ENCODE measurements at places on chromosomes 16 and 17.

DNA sequence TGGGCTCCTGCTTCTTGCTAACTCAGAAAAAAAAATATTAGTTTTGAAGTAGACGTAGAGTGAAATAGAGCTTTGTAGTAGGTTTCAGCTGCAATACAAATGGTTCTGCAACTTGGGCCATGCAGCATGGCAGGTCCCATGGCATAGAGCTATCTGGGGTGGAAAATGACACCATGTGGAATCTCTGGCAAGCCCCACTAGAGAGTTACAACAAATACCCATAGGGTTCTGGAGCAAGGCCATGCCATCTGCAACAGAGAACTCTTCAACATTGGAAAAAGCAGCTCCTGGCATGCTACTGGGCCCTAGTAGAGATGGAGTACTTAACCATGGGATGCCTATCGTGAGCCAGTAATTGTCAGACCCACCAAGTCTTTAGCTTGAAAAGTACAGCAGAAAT is 25.3 kb upstream of the RBBP6 start:
- no peak overlapping the region for H3K27ac ChIP-seq
- H3K36me3 ChIP-seq = no peaks in the 10 kb centered on the region
- no peak for DNase-seq
- H3K4me3 ChIP-seq = no peak overlapping the region

DNA sequence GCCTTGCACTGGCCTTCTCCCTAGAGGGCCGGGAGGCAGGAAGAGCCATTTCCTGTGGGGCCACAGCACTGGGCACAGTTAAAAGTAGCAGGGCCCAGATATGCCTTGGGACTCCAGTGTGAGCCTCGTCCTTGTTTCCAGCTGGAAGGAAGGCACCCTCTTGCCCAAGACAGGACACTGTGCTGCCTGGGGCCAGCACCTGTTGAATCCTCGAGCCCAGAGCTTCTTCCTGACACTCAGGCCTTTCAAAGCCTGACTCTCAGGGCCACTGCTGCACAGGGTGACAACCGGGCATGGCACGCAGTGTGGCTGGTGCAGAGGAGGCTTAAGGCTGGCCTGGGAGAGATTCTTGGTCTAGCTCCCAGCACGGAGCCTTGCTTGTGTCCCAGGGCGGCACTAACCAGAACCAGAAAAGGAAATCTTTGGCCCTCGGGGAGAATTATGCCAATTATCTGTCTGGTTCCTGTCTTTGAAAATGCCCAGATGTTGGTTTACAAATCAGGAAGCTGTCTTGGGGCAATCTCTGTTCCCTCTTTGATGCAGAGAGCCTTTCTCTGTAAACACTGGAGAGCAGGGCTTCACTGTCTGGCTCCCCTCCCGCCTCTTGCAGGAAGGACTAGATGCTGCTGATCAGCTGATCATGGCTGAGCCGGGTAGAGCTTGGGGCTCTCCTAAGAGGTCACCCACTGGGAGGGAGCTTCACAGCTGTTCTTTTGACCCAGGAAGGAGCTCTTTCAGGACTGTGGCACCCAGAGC is 11.1 kb downstream of the LDHD start:
- H3K27me3 ChIP-seq = no peaks in the 10 kb centered on the region
- no peaks in the 10 kb centered on the region for H3K36me3 ChIP-seq
- H3K4me3 ChIP-seq = no peak overlapping the region
- H3K4me1 ChIP-seq = no peaks in the 10 kb centered on the region

- H3K36me3 ChIP-seq = no peaks in the 10 kb centered on the region
- H3K27ac ChIP-seq = no peak overlapping the region
- no peaks in the 10 kb centered on the region for H3K27me3 ChIP-seq
- H3K4me3 ChIP-seq = no peak overlapping the region
- peaks cover 7% of the 10 kb centered on the region for H3K4me1 ChIP-seq
- no peak for DNase-seq
Observed at GRCh38 chr17:77456951-77457548, 316.3 kb downstream of the SEC14L1 start.

DNA sequence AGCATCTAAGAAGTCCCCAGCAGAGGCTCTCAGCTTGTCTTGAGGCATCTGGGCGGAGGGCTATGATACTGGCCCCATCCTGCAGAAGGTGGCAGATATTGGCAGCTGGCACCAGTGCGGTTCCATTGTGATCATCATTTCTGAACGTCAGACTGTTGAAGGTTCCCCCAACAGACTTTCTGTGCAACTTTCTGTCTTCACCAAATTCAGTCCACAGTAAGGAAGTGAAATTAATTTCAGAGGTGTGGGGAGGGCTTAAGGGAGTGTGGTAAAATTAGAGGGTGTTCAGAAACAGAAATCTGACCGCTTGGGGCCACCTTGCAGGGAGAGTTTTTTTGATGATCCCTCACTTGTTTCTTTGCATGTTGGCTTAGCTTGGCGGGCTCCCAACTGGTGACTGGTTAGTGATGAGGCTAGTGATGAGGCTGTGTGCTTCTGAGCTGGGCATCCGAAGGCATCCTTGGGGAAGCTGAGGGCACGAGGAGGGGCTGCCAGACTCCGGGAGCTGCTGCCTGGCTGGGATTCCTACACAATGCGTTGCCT is at the start of gene CIITA:
CIITA (plus strand) TSS at position 404 of the 543 bp plus-strand sequence; CDS start at position 533, 129 bp downstream.
- no peaks in the 10 kb centered on the region for H3K27me3 ChIP-seq
- H3K4me3 ChIP-seq = no peak within 1 kb of the TSS
- DNase-seq = peak; percentile 70
- no peak within 1 kb of the TSS for H3K27ac ChIP-seq
- H3K4me1 ChIP-seq = no peaks in the 10 kb centered on the region
- H3K36me3 ChIP-seq = no peaks in the 10 kb centered on the region

DNA sequence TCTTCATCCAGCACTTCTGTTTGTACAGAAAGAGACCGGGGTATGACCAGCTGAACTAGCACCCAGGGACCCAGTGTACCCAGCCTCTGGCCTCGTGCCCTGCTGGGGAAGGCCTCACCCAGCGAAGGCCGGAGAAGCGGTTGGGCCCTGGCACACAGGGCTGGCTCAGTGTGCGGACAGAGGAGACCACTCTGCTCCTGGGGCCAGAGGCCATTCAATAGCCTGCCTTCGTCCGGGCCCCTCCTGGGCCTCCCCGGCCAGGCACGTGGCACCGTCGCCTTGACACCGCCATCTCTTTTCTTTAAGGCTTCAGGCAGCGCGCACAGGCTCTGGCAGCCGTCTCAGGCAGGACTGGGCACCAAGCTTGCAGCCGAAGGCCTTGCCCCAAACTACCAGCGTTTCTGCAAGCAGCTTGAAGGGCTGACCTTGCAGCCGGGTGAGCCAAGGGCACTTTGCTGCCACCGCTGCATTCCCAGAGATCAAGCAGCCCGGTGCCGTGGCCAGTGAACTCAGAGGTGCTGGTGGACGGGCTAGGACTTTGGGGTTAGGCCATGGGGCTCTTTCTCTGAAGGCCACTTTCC is 8.0 kb downstream of the TAX1BP3 start:
- DNase-seq = peak; percentile 53
- peak overlapping the region; percentile 47 for H3K27ac ChIP-seq
- H3K27me3 ChIP-seq = no peaks in the 10 kb centered on the region
- H3K36me3 ChIP-seq = no peaks in the 10 kb centered on the region

DNA sequence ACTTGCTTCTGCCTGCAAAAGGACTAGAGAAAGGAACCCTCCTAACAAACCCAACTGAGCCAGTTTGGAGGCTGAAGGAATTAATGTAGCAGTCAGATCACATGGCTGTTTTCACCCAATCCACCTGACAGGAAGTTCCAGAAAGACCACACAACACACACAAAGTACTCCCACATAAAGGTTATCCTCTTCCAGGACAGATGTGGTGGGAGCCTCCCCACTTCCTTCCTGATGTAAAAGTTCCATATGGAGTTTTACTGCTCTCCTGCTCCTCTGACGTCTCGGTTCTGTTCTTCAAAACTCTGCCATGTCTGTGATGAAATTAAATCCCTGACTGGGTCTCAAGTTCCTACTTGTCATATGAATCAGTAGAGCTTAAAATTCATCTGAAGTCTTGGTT is 497.0 kb upstream of the HSBP1 start:
- H3K4me1 ChIP-seq = no peaks in the 10 kb centered on the region
- DNase-seq = no peak
- no peaks in the 10 kb centered on the region for H3K36me3 ChIP-seq
- H3K27ac ChIP-seq = no peak overlapping the region
- no peaks in the 10 kb centered on the region for H3K27me3 ChIP-seq

GRCh38 chr17:45848405-45848804 is 3.7 kb downstream of the SPPL2C start:
- H3K4me1 ChIP-seq = no peaks in the 10 kb centered on the region
- no peak for DNase-seq
- H3K27ac ChIP-seq = no peak overlapping the region
- H3K4me3 ChIP-seq = no peak overlapping the region
- H3K36me3 ChIP-seq = no peaks in the 10 kb centered on the region

- H3K27ac ChIP-seq = peak overlapping the region; percentile 75
- peak overlapping the region; percentile 77 for H3K4me3 ChIP-seq
- no peaks in the 10 kb centered on the region for H3K4me1 ChIP-seq
- H3K27me3 ChIP-seq = no peaks in the 10 kb centered on the region
- H3K36me3 ChIP-seq = no peaks in the 10 kb centered on the region
- peak; percentile 70 for DNase-seq
Observed at GRCh38 chr17:77282524-77283515, 142.1 kb downstream of the SEC14L1 start.

- peaks cover 5% of the 10 kb centered on the region for H3K36me3 ChIP-seq
- DNase-seq = no peak
- no peaks in the 10 kb centered on the region for H3K4me1 ChIP-seq
- no peak overlapping the region for H3K27ac ChIP-seq
- no peaks in the 10 kb centered on the region for H3K27me3 ChIP-seq
- H3K4me3 ChIP-seq = no peak overlapping the region
Observed at GRCh38 chr17:49292901-49293300, 62.3 kb upstream of the PHOSPHO1 start.

- H3K27me3 ChIP-seq = no peaks in the 10 kb centered on the region
- no peaks in the 10 kb centered on the region for H3K4me1 ChIP-seq
- no peak overlapping the region for H3K27ac ChIP-seq
Observed at GRCh38 chr16:55149622-55150021, 174.4 kb upstream of the IRX6 start.

DNA sequence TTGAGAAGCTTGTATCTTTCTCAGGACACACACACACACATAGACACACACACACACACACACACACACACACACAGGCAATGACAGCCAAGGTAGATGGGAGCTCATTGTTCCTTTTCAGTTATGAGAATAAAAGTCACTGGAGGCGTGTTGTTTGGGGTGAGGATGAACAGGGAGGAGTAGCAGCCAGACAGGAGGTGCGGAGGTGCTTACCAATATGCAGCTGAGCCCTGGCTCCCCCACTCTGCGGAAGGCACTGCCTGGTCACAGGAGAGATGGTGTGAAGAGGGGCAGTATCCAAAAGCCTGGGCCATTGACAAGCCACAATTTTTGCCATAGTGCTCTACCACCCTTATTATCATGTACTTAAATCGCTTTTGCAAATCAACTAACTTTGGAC is 77.4 kb downstream of the CBLN1 start:
- no peak overlapping the region for H3K27ac ChIP-seq
- no peaks in the 10 kb centered on the region for H3K27me3 ChIP-seq
- H3K4me3 ChIP-seq = no peak overlapping the region
- no peaks in the 10 kb centered on the region for H3K36me3 ChIP-seq

GRCh38 chr17:40399185-40399584 is 18.5 kb downstream of the TOP2A start:
- no peaks in the 10 kb centered on the region for H3K27me3 ChIP-seq
- DNase-seq = no peak
- no peak overlapping the region for H3K4me3 ChIP-seq
- H3K27ac ChIP-seq = no peak overlapping the region

GRCh38 chr16:67015313-67015731 is 13.6 kb upstream of the CBFB start:
- no peak overlapping the region for H3K4me3 ChIP-seq
- H3K27me3 ChIP-seq = no peaks in the 10 kb centered on the region
- peaks cover 11% of the 10 kb centered on the region for H3K4me1 ChIP-seq
- no peak for DNase-seq

GRCh38 chr16:1781254-1781653 is 1.1 kb downstream of the SPSB3 start:
- H3K27me3 ChIP-seq = no peaks in the 10 kb centered on the region
- peak overlapping the region; percentile 94 for H3K4me3 ChIP-seq
- H3K27ac ChIP-seq = peak overlapping the region; percentile 78
- no peaks in the 10 kb centered on the region for H3K4me1 ChIP-seq

DNA sequence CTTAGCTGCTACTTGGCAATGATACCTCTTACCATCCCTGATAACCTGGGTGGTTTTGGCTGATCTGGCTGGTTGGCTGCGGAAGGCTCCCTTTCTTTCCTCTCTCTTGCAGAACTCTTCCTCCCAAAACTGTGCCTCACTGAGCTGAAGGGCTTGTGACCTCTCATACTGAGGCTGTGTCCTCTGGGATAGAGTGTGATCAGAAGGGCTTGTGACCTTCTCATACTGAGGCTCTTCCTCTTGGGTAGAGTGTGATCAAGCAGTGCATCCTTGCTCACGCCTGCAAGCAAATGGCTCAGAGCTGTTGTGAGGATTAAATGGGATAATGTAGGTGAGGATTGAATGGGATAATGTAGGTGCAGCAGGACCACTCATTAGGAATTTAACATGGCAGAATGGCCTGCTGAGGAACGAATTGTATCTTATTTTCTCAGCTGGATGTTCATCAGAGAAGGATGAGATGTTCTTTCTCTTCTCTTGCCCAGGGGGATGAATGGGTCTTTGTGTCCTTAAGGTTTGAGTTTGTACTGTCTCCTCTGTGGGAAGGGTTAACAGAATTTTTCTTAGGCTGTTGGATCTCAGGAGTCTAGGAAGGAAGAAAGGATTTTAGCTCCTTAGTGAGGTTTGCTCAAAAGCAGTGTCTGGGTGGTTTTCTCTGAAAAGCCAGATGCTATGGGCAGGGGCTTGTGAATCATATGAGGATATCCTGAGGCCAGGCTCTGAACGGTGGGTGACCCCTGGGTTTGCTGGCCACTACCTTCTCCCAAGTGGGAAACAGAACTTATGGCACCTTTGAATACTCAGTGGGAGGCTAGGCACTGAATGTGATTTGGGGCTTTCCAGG is 130.0 kb upstream of the HS3ST2 start:
- DNase-seq = peak; percentile 36
- no peak overlapping the region for H3K27ac ChIP-seq
- no peaks in the 10 kb centered on the region for H3K4me1 ChIP-seq
- no peaks in the 10 kb centered on the region for H3K36me3 ChIP-seq
- no peak overlapping the region for H3K4me3 ChIP-seq
- H3K27me3 ChIP-seq = no peaks in the 10 kb centered on the region

- no peaks in the 10 kb centered on the region for H3K4me1 ChIP-seq
- no peak overlapping the region for H3K27ac ChIP-seq
- DNase-seq = no peak
- H3K36me3 ChIP-seq = no peaks in the 10 kb centered on the region
Observed at GRCh38 chr17:32854832-32855389, 22.0 kb downstream of the MYO1D start.

DNA sequence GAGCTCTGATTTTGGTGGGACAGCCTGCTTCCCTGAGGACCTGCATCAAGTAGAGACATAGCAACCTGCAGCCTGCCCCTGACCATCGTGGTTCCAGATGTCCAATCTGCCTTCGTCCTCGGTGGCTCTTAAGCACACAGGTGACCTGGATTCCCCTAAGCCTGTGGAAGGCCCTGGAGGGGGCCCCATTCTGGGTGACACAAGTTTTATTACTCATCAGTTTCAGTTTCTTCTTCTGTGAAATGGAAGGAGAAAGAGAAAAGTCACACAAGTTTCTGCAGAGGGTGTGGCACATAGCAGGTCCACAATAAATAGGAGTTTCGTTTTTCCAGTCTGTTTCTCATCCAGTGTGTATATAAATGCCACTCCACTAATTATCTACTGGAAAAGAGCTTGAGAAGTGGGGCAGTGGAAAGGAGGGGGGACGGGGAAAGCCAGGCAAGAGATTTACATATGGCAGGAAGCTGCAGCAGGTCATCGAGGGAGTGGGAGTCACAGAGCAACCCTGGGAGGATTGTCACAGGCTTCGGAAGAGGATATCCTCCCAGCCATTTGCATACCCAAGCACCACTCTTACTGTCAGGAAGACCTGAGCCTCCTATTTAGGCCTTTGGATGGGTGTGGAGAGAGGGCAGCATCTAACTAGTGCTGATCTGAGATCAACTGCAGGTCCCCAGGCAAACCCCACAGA is 10.0 kb upstream of the NOS2 start:
- H3K27me3 ChIP-seq = no peaks in the 10 kb centered on the region
- H3K4me1 ChIP-seq = peaks cover 12% of the 10 kb centered on the region
- no peak for DNase-seq

Measured in right lobe of liver (tissue), 6 donors.